ENCODE measurements at places on chromosomes 1 and 21. TPM values are rescaled to one million over a fixed set of nuclear protein-coding genes. Genes with fewer than 3 reads are reported as not detected.

The TPTE gene
- not detected for total RNA-seq

The FMO2 gene
- not detected for total RNA-seq

The UTS2 gene
- total RNA-seq: not detected

The DISC1 gene
- 9.4 TPM for total RNA-seq

- no peaks in the 10 kb centered on the region for H3K27me3 ChIP-seq
- no peak overlapping the region for H3K27ac ChIP-seq
- no peaks in the 10 kb centered on the region for H3K36me3 ChIP-seq
- no peaks in the 10 kb centered on the region for H3K4me1 ChIP-seq
Observed at GRCh38 chr21:21828130-21828529, 829.9 kb downstream of the NCAM2 start.

- H3K36me3 ChIP-seq: no peaks in the 10 kb centered on the region
- DNase-seq: peak; percentile 98
- H3K4me3 ChIP-seq: no peak overlapping the region
- no peaks in the 10 kb centered on the region for H3K4me1 ChIP-seq
- H3K27ac ChIP-seq: no peak overlapping the region
Observed at GRCh38 chr1:2046174-2046917, 3.9 kb upstream of the PRKCZ start.

GRCh38 chr1:5399771-5400170 lies 592.5 kb downstream of the NPHP4 start:
- DNase-seq: no peak
- H3K4me3 ChIP-seq: no peak overlapping the region
- no peaks in the 10 kb centered on the region for H3K4me1 ChIP-seq
- H3K36me3 ChIP-seq: no peaks in the 10 kb centered on the region

- no peak overlapping the region for H3K27ac ChIP-seq
- H3K4me1 ChIP-seq: no peaks in the 10 kb centered on the region
- no peak for DNase-seq
- H3K4me3 ChIP-seq: no peak overlapping the region
Observed at GRCh38 chr1:194279975-194280374, 1093.6 kb upstream of the B3GALT2 start.

- no peak overlapping the region for H3K27ac ChIP-seq
- no peak overlapping the region for H3K4me3 ChIP-seq
- DNase-seq: peak; percentile 72
- no peaks in the 10 kb centered on the region for H3K36me3 ChIP-seq
Observed at GRCh38 chr1:230167419-230167852, 100.4 kb downstream of the GALNT2 start.

- H3K36me3 ChIP-seq: no peaks in the 10 kb centered on the region
- H3K27ac ChIP-seq: no peak overlapping the region
- no peak overlapping the region for H3K4me3 ChIP-seq
- DNase-seq: no peak
- no peaks in the 10 kb centered on the region for H3K27me3 ChIP-seq
- no peaks in the 10 kb centered on the region for H3K4me1 ChIP-seq
Observed at GRCh38 chr1:177650947-177651346, 318.9 kb downstream of the SEC16B start.

GRCh38 chr1:182817802-182818201 lies 21.3 kb upstream of the DHX9 start:
- H3K27ac ChIP-seq: no peak overlapping the region
- H3K36me3 ChIP-seq: peaks cover 60% of the 10 kb centered on the region
- no peaks in the 10 kb centered on the region for H3K27me3 ChIP-seq
- DNase-seq: no peak

DNA sequence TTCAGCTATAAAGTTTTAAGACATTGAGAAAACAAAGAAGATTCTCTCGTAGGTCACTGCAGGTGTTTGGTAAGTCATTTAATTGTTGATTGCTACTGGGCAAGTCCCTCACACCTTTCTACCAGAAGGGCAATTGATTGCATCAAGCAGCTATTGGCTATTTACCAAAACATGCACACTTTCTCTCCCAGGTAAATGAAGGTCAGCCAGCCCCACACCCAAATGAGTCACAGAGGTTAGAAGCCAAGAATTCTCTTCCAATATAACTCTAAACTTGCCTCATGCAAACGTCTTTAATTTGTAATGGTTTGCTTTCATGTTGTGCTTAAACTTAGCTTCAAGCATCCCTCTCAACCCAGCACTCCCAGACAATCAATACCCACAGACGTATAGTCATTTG lies 475.3 kb upstream of the ADGRL2 start:
- no peak overlapping the region for H3K27ac ChIP-seq
- H3K27me3 ChIP-seq: no peaks in the 10 kb centered on the region
- no peaks in the 10 kb centered on the region for H3K36me3 ChIP-seq
- H3K4me3 ChIP-seq: no peak overlapping the region
- DNase-seq: no peak

DNA sequence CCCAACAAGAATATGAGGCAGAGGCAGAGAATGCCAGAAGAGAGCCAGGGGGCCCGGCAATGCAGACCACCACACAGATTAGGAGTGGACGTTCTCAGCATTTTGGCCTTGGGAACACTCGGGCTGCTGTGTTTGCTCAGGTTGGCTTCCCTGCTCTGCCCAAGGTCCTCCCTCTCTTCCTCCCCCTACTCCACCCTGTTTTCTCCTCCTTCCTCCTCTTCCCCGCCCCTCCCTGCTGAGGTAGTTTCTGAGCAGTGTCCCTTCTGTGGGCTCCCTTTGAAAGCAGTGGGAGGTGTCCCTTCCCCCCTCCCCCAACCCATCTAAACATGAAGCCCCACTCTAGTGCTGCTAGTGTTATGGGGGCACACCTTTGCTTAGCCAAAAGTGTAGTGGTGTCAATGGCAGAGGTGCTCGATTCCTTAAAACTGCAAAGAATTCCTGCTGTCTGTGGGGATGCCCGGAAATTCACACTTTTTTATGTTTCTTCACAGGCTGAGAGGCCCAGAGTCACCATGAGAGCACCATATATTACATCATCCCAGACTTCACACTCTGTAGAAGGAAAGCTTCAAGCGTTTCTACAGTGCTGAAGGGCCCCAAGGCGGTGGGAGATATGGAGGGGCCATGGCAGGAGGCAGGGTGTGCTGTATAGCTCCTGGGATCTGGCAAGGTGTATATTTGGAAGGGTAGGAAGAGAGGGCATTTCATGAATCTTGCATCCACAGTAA lies at the start of gene HHIPL2:
Gene HHIPL2 (minus strand): TSS at position 161 of the 728 bp plus-strand sequence. CDS start 60 bp downstream, at position 101.
- no peaks in the 10 kb centered on the region for H3K27me3 ChIP-seq
- peak; percentile 49 for DNase-seq
- H3K4me3 ChIP-seq: no peak within 1 kb of the TSS
- no peak within 1 kb of the TSS for H3K27ac ChIP-seq

- peak; percentile 10 for DNase-seq
- H3K4me3 ChIP-seq: no peak overlapping the region
- no peak overlapping the region for H3K27ac ChIP-seq
- H3K36me3 ChIP-seq: no peaks in the 10 kb centered on the region
Observed at GRCh38 chr21:45166931-45167330, 92.6 kb downstream of the ADARB1 start.

DNA sequence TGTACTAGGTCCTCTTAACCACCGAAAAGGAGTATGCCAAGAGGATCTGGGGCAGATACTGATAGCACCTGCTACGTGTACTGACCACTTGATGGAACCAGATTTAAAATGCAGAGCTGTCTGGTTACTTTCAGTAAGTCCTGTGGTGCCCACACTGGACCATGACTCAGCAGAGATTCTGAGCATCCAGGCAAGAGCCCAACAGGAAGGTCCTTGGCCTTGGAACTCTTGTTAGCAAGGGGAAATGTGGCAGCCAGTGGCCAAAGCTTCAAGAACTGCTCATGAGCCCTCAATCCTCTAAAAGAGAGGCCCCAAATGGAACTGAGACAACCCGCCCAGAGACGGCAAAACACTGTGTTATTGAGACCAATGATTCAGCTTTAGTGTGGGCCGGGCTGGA lies 4.2 kb upstream of the GJB5 start:
- H3K27me3 ChIP-seq: no peaks in the 10 kb centered on the region
- no peaks in the 10 kb centered on the region for H3K36me3 ChIP-seq
- H3K4me3 ChIP-seq: peak overlapping the region; percentile 36
- peaks cover 12% of the 10 kb centered on the region for H3K4me1 ChIP-seq
- no peak for DNase-seq
- H3K27ac ChIP-seq: no peak overlapping the region

- no peaks in the 10 kb centered on the region for H3K27me3 ChIP-seq
- peak; percentile 29 for DNase-seq
- peaks cover 28% of the 10 kb centered on the region for H3K4me1 ChIP-seq
- H3K27ac ChIP-seq: no peak overlapping the region
Observed at GRCh38 chr1:233229288-233229687, 66.2 kb downstream of the PCNX2 start.

- no peaks in the 10 kb centered on the region for H3K27me3 ChIP-seq
- no peak overlapping the region for H3K27ac ChIP-seq
- DNase-seq: no peak
- H3K36me3 ChIP-seq: no peaks in the 10 kb centered on the region
Observed at GRCh38 chr1:75342786-75343185, 208.6 kb downstream of the LHX8 start.

- H3K27me3 ChIP-seq: no peaks in the 10 kb centered on the region
- H3K4me3 ChIP-seq: no peak overlapping the region
- no peak for DNase-seq
- H3K4me1 ChIP-seq: no peaks in the 10 kb centered on the region
- no peaks in the 10 kb centered on the region for H3K36me3 ChIP-seq
Observed at GRCh38 chr21:31887391-31887841, 14.6 kb downstream of the HUNK start.

DNA sequence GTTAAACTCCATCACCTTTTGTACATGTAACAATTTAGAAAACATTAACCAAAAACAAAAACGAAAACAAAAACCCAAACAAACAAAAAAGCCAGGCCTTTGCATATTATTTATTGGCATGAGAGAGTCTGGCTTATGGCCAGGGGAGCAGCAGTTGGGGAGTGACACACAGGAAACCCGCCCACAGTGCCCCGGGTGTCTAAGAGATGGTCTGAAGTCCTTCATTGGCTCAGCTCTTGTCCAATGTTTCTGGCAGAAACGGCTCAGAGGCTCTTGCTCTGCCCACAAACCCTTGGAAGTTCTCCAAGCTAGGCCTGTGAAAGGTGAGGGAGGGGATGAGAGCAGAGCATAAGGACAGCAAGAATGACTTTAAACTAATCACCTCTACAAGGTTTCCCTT lies 131.5 kb downstream of the CNIH3 start:
- DNase-seq: no peak
- no peaks in the 10 kb centered on the region for H3K27me3 ChIP-seq
- H3K4me1 ChIP-seq: no peaks in the 10 kb centered on the region
- H3K36me3 ChIP-seq: no peaks in the 10 kb centered on the region
- no peak overlapping the region for H3K4me3 ChIP-seq

DNA sequence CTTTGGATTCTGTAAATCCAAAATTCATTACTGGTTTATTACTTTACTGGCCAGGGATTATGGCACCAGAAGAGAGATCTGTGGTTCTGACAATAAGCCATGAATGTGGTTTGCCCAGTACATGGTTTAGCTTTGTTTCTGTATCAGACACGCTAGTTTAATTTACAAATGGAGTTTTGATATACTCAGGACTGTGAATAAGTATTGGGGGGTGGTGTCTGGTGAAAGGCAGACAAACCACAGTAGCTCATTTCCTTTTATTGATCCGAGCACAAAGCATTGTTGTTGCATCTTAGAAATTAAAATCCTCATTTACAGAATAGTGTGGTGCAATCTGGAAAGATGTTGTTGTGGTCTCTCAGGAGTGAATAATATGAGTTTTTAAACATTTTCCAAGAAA lies 96.0 kb downstream of the ST6GALNAC3 start:
- H3K27me3 ChIP-seq: no peaks in the 10 kb centered on the region
- no peak overlapping the region for H3K4me3 ChIP-seq
- no peaks in the 10 kb centered on the region for H3K4me1 ChIP-seq
- no peaks in the 10 kb centered on the region for H3K36me3 ChIP-seq
- H3K27ac ChIP-seq: no peak overlapping the region

GRCh38 chr1:229108598-229109201 lies 162.2 kb upstream of the RAB4A start:
- H3K27ac ChIP-seq: peak overlapping the region; percentile 69
- no peaks in the 10 kb centered on the region for H3K36me3 ChIP-seq
- peaks cover 5% of the 10 kb centered on the region for H3K4me1 ChIP-seq
- H3K4me3 ChIP-seq: no peak overlapping the region
- no peaks in the 10 kb centered on the region for H3K27me3 ChIP-seq

DNA sequence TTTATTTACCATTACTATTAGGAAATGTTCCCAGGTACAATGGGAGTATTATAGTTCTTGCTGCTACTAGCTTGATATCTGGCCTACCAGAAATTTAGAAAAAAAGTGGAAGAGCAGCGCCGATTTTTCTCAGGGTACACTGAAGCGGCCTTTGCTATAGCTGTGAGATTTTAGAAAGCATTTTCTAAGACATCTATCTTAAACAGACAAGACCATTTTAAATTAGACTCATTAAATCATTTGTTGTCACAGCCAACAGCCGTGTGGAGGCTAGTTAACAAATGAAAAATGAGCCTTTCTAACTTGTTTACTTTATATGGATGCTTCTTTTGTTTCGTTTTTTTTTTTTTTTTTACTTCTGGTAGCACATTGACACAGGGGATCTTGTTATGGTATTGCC lies 183.2 kb upstream of the ZRANB2 start:
- H3K27ac ChIP-seq: no peak overlapping the region
- H3K27me3 ChIP-seq: no peaks in the 10 kb centered on the region
- H3K36me3 ChIP-seq: no peaks in the 10 kb centered on the region

GRCh38 chr1:188429386-188429785 lies 1600.6 kb downstream of the PLA2G4A start:
- no peaks in the 10 kb centered on the region for H3K4me1 ChIP-seq
- DNase-seq: no peak
- no peak overlapping the region for H3K4me3 ChIP-seq
- no peak overlapping the region for H3K27ac ChIP-seq
- no peaks in the 10 kb centered on the region for H3K36me3 ChIP-seq

GRCh38 chr1:192945390-192946130 lies 113.6 kb downstream of the UCHL5 start:
- no peaks in the 10 kb centered on the region for H3K27me3 ChIP-seq
- no peaks in the 10 kb centered on the region for H3K4me1 ChIP-seq
- no peaks in the 10 kb centered on the region for H3K36me3 ChIP-seq
- no peak for DNase-seq

- peaks cover 14% of the 10 kb centered on the region for H3K27me3 ChIP-seq
- no peaks in the 10 kb centered on the region for H3K36me3 ChIP-seq
- no peak overlapping the region for H3K27ac ChIP-seq
- H3K4me1 ChIP-seq: peaks cover 4% of the 10 kb centered on the region
Observed at GRCh38 chr1:34276606-34277005, 99.9 kb downstream of the C1orf94 start.

DNA sequence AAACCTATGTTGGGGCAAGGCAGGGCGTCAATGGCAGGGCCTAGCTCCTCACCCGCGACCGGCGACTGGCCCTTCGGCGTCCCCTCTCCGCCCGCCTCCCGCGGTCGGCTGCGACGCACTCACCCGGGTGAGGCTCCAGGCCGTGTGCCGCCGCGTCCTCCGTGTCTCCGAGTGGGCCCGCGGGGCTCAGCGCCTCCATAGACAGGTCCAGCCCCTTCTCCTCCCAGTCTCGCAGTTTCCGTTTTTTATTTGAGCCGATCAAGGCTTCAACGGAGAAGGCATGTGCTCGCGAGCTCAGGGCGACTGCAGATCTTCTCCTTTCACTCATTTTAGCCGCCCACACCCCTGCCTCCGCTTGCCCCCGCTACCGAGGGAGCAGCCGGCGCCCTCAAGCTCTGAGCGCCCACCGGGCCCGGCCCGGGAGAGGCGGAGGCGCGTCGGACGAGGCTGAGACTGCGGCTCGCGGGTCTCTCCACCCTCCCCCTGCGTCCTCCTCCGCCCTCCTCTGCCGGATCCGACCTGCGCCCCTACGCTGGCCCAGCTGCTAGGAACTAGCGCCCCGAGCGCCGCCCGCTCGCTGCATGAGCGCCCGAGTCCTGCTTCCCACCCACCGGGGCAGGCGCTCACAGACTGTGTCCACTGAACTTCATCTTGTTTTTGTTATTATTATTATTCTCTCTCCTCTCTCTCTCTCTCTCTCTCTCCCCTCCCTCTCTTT lies 516 bp downstream of the TBX15 start:
- H3K4me3 ChIP-seq: peak overlapping the region; percentile 69
- H3K27me3 ChIP-seq: peaks cover 100% of the 10 kb centered on the region
- H3K36me3 ChIP-seq: no peaks in the 10 kb centered on the region
- peaks cover 8% of the 10 kb centered on the region for H3K4me1 ChIP-seq
